ENCODE measurements at places on chromosomes 2 and 18.

GRCh38 chr2:205869439-205869838 lies 187.1 kb downstream of the NRP2 start:
- DNase-seq: no peak

GRCh38 chr18:63892566-63892965 lies 5.1 kb downstream of the SERPINB2 start:
- no peak for DNase-seq

DNA sequence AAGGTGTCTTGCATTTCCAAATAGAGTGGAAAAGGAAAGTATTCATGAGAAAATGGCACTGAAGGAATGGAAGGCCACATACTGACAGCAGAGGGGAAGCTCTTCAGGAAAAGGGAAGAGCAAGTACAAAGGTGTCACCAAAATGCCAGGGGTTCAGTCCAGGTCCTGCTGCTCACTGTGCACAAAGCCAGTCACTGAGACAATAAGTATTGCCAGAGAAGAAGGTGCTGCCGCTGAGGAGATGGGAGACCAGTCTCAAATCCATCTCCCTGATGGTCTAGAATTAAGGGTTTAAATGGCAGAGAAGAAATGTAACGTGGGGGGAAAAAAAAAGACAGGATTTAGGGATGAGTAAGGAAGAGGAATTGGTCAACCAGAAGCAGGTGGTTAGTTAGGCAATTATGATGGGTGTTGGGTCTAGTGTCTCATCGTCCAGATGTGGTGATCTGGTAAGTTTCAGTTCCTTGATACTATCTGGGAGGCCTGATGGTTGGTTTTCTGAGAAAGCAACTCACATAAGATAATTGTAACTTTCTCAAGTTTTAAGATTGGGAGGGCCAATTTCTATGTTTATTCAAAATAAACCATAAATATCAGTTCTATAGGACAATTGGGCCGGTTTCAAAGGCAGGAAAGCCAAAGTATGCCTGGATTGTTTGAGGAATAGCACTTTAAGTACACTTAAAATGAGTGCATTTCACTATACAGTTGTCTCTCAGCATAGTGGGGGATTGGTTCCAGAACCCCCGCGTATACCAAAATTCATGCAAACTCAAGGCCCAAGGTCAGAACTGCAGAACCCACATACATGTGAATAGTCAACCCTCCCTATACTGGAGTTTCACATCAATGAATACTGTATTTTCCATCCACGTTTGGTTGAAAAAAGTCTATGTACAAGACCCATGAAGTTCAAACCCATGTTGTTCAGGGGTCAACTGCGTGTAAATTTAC lies 109.1 kb upstream of the DNAJC10 start:
- DNase-seq: no peak

- DNase-seq: no peak
These were observed 125.1 kb upstream of the EPAS1 start for GRCh38 chr2:46171996-46172546.

DNA sequence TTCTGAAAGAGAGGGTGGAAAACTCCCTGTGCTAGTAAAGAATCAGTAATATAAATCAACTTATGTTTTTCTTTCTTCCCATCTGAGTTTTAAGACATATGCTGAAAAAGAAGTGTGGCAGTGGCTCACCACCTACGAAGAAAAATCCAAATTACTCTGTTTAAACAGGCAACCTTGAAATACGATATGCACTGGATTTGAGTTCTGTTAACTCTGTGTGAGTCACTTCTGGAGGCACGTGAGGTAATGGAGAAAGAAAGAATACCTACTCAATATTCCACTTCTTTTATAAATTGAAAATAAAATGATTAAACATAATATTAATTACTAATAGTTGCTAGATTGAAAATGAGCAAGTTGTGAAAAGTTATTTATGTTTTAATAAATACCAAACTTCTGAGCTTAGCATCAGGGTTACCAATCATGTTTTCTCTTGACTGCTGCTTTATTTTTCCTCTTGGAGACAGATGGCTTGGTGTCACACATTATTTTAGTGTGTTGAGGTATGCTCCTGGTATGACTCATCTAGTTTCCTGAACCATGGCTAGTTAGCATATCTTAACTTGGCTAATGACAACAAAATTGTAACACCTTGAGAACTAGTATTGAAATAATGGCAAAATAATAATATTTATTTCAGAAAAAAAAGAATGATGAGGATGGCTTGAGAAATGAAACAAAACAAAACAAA lies 1705.5 kb upstream of the PIK3C3 start:
- no peak for DNase-seq

DNA sequence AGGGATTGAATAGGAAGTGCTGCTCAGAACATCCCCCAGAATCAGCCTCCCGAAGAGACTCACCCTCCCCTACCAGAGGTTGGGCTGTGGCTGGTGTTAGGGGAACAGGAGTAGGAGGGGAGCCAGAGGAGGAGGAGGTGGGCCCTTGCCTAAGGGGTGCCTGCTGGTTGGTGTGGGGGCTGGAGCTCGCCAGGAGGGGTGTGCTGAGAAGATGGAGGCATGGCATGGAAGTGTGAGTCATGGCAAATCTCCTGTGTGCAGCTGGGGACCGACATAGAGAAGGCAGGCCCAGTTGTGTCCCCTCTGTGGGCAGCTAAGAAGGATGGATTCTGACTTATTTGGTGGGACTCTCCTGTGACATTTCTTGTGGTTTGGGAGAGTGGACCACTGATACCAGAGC lies 73.7 kb downstream of the DGKD start:
- no peak for DNase-seq

GRCh38 chr2:17620841-17621240 lies 80.3 kb downstream of the VSNL1 start:
- no peak for DNase-seq

DNA sequence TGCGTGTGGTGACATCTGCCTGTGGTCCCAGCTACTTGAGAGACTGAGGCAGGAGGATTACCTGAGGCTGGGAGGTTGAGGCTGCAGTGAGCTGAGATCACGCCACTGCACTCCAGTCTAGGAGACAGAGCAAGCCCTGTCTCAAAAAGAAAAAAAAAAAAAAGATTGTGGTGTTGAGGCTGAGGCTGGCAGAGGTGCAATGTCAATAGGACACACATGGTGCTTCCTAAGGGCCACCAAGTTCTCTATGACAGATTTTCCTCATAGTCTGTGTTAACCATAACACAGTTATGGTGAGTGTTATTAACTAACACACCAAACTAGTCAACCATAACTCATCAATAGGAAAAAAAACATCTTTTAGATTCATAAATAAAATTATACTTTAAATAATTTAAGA lies 494.4 kb downstream of the TMX3 start:
- no peak for DNase-seq

GRCh38 chr2:237563816-237564215 lies 2.6 kb upstream of the PRLH start:
- no peak for DNase-seq

DNA sequence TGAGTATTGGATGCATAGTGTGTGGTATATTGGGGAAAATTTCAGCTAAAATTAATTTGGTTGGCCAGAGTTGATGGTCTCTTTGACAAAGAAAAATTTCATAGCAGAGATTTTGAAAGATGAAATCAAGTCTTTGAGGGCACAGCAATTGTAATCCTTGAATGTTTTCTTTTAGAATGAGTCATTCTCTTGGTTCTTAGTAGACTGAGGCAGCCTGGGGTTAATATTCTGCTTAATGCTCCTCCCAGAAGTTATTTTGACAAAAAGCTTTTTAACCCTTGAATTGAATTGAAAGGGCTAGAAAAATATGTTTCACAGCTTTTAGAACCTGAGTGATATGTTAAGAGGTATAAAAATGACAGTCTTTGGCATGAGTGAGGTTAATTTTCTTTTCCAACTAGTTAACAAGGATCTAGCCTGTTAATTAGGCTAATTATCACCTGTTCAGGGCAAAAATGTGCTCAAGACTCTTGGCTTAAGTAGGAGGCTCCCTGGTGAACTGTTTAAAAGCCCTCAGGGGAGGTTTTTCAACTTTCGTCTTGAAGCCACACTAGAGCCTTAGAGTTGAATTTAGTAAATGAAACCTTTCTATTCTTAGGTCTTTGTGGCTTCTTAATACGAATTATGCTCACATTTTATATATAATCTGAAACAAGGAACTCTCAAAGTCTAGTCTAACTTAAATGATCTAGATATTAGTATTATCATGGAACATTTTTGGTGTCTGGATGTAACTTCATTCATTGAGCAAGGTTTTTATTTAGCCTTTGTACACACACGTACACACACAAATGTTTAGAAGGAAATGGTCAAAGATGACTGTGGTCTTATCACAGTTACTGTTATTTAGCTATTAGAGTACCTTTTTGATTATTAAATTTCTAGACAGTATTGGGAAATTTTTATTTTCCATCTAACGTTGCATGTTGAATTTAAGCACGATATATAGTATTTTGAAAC lies 272.5 kb downstream of the ZNF407 start:
- no peak for DNase-seq

DNA sequence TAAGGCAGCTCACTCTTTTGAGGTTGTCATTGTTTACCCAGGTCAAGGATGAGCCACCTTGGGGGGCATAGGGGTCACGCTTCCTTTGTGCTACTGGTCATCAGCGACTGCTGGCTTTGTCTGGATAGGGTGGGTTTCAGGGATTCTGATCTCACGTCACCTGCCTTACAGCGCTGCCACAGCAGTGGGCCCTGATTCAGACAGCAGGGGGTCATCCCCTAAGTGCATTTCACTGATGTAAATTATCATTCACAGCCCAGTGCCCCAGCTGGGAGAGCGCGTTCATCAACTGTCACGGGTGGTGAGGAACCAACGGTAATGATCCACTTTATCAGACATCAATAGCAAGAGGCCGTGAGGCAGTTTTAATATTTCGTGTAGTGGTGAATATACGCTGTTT lies 291.2 kb downstream of the NEDD4L start:
- no peak for DNase-seq

DNA sequence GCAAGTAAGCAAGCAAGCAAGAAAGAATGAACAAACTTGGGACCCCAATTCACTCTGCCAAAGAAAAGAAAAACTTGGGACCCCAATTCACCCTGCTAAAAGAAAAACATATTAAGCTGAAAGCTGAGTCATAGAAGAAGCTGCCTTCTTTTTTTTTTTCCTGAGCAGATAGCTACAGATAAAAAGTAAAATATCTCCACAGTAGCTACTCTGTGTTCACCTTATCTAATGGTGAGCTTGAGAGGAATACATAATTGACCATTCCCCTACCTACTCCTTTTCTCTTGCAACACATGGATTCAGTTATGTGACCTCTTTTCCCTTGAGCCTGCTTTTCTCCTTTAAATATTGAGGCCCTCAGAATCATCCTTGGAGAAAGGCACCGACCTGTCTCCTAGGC lies 63.0 kb downstream of the MCFD2 start:
- no peak for DNase-seq

DNA sequence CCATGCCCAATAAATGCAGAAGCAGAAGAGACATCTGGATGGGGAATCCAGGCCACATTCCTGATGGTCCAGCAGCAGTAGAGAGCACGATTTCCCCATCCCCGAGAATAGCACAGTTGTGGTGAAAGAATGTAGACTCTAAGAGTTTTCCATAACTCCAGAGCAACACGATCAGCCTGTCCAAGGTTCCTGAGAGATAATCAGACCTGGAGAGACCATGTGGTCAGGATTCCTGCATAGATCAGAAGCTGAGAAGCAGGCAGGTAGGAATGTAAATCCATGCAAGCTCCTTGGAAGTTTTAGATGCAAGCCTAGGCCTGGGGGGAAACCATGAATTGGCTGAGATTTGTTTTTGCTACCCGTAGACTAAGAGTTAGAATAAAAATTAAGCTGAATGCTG lies 34.2 kb upstream of the PTPRM start:
- no peak for DNase-seq

GRCh38 chr2:62293490-62294271 lies 97.8 kb downstream of the B3GNT2 start:
- DNase-seq: no peak

GRCh38 chr2:1818404-1818803 lies 74.1 kb upstream of the PXDN start:
- no peak for DNase-seq

- DNase-seq: no peak
These were observed 57.8 kb downstream of the TGOLN2 start for GRCh38 chr2:85269959-85270358.

DNA sequence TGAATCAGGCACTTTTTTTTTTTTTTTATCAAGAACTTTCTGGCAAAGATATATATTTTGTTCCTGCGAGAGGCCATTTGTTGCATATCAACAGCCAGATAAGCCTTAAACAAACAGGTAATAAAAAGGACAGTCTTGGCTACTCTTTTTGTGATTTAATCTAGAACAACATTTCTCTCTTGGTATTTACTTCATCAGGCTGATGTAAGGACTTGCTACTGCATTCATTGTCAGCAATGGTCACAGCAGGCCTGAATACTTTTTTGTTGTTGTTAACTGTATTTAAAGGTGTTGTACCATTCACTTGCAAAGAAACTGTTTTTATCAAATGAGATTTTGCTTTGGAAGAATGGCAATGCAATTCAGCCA lies 683.8 kb downstream of the IRS1 start:
- no peak for DNase-seq

GRCh38 chr2:159169187-159169586 lies 117.3 kb downstream of the WDSUB1 start:
- DNase-seq: no peak

GRCh38 chr2:119649364-119649917 lies 29.6 kb upstream of the TMEM177 start:
- DNase-seq: no peak

DNA sequence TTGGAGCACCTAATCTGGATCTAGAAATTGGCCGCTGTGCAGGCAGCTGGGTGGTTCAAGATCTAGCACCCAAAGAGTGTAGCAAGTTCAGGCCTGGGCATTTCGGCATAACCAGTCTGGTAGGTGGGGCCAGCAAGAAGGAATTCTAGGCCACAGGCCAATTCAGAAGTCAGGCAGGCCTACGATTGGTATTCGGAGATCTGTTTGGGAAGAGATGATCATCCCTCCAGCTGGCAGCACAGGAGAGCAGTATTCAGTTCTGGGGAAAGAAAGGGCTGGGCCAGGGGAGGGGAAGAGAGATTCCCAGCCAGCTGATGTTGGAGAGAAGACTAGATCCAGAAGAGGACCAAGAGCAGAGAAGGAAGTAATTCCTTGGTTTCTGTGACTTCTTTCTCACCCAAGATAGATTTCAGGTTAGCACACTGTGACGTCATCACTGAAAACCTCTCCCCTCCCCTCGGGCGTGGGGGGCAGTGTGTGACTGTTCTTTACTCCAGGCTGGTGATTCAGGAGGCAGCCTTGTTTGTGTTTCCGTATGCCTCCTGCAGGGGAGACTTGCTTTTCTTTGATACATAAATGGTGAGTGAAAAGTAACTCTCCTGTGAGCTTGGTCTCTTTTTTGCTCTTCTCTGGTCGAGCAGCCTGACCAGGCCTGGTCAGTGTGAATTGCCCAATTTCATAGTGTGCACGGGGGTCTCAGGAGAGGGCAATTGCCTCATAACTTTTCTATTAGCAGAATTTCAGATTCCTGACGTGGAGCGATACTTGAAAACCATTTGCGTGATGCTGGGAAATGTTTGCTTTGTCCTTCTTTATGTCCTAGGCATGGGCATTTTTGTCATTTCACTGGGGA lies 61.1 kb downstream of the MEIS1 start:
- DNase-seq: no peak

DNA sequence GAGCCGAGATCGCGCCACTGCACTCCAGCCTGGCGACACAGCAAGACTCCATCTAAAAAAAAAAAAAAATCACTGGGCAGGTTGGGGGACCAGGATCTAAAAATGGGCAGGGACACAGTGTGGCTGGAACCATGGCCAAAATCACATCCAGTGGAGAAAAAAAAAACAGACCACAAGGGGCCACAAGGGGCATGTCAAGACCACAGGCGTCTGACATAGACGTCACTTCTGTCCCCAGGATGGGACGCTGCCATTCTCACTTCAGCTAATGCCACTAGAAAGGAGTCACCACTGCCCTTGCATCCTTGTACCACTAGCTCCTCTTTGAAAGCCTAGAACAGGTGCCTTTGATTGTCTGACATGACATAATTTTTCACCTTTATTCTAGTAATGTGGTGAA lies 2.5 kb upstream of the POMC start:
- no peak for DNase-seq

Data from activated CD4-positive, alpha-beta T cell treated with anti-CD3 and anti-CD28 coated beads, Interleukin-10, Interleukin-2, amounts not matched to agents 100 ng/mL and 50 ng/mL, durations not matched to agents 16 hours and 8 hours (primary cell).